ENCODE measurements at places on chromosomes 11 and 22.

DNA sequence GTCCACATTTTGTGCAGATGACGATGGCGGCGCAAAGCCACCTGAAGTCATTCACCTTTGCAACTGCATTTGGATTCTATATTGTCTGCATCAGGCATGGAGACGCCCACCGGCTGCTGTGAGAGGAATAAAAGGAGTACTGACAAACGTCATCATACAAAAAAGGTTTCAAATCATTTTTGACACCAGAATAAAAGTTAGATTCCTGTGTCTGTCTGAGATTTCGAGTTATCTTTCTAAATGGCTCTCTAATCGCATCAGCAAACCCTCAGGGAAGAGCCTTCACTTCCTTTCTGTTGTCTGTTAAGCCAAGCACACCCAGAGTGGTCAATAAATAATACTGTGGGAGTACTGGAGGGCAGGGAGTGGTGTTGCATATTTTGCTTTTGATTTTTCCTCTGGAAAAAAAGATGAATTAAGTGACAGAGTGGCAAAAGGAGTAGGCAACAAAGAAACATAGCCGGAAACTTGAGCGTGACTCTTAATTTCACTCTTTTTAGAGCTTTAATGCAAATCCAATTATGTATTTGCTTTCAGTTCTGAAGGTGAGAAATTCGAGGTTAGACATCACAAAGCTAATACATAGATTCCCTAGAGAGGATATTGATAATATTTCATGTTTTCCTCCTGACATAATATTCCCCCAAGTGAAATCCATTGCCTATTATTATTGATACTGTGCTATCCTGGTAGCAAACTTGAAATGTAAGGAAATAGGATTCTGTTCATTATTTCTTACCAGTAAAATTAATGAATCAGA, 150.8 kb upstream of the MTMR2 start:
- DNase-seq = no peak

GRCh38 chr22:50074551-50075530, 10.4 kb downstream of the MLC1 start:
- no peak for DNase-seq

DNA sequence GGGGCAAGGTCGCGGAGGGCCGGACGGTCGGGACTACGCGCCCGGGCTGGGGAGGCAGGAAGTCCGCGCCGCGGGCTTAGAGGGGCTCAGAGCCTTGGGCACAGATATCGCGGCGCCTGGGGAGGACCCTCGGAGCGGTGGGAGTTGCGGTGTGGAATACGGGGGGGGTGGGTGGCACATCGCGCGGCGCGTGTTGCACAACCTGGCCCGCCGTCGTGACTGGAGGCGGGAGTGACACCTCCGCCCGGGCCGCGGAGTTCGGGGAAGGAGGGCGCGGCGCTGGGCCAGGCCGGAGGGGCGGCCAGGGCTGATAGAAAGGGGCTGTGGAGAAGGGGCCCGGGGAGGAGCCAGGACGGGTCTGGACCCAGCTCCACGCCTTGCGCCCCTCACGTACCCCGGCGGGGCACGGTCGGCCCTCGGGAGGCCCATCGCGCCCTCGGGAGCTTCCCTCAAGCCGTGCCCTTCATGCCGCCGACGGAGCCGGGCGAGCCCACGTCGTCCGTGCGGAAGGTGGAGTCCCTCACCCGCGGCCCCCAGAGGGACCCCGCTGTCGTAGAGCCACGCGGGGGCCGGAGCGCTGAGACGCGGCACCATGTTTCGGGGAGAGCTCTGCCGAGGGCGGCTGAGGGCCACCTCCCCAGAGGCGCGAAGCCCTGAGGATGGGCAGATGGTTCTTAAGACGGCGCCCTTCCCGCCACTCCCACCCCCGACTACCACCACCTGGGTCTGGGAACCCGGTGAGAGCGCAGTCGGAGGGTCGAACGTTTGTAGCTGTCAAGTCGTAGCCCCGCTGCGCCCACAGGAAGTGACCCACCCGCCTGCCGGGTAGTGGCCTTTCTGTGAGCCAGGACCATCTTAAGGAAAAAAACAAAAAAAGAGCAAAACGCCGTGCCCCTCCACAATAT, 729 bp downstream of the IL17RA start:
- no peak for DNase-seq

GRCh38 chr11:66286699-66287098, 2.2 kb downstream of the YIF1A start:
- no peak for DNase-seq

- no peak for DNase-seq
Measured at GRCh38 chr11:127587511-127587910, 586.9 kb upstream of the KIRREL3 start.

Data from CD4-positive, CD25-positive, alpha-beta regulatory T cell (primary cell).